NCI-H1694 treated with DMSO at 0.1 percent for 48 hours (cell line): ENCODE measurements at places on chromosomes 1 and 21.

DNA sequence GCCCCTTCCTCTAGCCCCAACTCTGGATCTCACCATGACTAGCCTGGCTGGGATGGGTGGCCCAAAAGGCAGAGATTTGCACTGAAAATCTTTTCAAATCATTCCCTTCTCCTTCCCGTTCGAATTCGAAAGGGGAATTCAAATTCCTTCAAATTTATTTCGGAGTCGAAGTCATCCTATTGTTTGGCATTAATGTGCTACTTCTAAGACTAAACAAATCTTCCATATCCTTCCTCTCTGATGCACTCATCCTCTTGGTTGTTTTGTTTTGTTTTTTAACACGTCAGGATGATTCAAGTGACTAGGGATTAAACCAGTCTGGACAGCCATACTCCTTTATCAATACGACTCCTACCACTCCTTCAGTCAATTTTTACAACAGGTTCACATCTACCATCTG lies 95.5 kb upstream of the SGIP1 start:
- DNase-seq = no peak

DNA sequence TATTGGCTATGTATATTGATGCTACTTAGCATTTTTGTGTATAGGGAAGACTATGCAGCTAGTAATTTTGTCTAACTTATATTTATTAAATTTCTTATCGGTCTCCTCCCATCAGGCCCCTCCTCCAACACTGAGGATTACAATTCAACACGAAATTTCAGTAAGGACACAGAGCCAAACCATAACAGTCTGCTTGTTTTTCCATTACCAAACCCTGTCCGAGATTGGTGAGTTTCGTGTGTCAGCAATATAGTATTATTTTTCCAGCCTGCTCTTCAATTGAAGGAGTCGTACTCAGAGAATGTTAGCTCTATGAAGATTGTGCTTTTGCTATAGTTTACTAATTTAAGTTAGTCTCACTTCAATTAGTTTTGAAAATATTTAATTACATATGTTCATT lies 1495.3 kb downstream of the MRPL39 start:
- DNase-seq = no peak

DNA sequence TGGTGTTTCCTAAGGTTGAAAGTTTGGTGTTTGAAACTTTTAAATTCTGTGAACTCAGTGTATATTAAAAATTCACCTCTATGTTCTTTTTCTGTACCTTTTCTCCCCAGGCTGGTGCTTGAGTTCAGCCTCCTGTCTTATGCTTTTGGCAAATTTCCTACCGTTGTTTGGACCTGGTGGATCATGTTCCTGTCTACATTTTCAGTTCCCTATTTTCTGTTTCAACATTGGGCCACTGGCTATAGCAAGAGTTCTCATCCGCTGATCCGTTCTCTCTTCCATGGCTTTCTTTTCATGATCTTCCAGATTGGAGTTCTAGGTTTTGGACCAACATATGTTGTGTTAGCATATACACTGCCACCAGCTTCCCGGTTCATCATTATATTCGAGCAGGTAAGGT lies 24.9 kb upstream of the AXDND1 start:
- no peak for DNase-seq

DNA sequence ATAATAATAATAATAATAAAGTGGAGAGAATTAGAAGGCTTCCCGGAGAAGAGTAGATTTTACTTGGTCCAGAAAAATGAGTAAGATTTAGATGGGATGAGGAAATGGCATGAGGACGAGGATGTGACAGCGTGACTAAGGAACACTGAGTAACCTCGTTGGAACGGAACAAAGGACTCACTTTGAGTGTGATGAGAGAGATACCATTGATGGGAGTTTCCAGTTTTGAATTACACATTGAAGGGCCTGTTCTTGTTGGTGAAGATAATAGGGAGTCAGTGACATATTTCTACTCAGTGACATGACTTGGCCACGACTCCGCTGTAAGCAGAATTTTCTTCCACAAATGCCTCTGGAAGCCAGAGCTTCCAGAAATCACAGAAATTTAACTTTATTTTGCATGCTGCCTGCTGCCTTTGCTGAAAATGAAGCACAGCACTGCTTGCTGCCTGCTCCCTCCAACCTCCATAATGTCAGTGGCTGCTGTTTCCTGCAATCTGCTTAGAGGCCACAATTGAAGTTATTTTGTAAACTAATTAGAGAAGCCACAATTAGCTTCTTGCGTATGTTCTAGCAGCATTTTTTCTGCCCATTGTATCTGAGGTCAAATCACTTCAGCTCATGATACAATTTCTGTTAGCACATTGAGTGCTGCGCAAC lies 33.7 kb upstream of the FBXO28 start:
- no peak for DNase-seq

DNA sequence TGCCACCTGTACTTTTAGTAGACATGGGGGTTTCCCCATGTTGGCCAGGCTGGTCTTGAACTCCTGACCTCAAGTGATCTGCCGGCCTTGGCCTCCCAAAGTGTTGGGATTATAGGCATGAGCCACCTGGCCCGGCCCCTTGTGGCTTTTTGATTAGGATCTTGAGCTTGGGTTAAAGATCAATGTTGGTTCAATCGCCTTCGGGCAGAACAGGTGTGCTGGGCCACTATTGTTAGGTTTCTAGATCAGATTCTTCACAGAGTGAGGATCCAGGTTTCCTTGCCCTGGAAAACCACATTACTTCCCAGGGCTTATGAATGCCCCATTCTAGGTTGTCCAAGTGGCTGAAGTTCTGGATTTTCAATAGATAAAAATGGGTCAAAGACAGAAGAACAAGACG lies 6.1 kb downstream of the ETV3 start:
- no peak for DNase-seq

DNA sequence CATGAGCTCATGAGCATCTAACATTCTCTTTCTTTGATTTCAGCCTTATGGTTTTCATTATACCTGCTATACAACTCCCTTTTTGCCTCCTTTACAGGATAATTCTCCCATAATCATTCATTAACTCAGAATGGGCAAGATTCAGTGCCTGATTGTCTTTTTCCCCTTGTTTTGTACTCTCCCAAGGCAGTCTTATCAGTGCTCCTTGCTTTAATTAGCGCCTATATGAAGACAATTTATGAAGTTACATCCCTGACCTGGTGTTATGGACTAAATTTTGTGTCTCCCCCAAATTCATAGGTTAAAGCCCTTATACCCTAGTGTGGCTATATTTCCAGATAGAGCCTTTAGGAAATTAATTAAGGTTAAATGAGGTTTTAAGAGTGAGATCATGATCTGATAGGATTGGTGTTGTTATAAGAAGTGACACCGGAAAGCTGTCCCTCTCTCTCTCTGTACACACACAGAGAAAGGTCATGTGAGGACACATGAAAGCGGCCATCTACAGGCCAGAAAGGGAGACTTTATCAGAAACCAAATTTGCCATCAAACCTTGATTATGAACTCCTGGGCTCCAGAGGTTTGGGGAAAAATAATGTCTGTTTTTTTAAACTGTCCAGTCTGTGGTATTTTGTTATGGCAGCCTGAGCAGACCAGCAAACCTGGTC lies 185.8 kb upstream of the CHODL start:
- no peak for DNase-seq

DNA sequence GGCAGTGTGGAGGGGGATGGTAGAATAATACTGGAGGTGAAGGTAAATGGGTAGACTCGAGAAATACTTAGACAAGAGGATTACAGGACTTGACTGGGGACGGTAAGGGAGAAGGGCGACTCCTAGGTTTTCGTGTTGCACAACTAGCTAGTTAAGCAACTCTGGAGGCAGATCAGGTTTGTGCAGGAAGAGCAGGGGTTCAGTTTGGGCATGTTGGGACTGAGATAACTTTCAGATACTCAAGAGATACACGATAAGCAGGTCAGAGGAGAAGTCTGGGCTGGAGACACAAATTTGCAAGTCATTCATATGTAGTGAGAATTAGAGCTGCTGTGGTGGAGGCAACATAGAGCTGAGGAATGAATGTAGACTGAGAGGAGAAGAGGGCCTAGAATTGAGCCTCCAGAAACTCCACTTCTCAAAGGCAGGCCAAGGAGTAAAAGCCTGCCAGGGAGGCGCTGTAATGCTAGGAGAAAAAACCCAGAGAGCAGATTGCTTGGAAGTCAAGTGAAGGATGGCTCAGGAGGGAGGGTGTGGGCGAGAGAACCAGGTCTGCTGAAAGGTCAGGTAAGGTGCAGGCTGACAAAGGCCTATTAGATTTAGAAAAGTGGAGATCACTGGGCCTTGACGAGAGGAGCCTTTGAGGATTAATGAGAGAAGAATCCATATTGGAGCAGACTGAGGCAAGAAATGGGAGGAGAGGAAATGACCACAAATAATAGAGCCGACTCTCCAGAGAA lies 20.8 kb downstream of the MAB21L3 start:
- DNase-seq = no peak

DNA sequence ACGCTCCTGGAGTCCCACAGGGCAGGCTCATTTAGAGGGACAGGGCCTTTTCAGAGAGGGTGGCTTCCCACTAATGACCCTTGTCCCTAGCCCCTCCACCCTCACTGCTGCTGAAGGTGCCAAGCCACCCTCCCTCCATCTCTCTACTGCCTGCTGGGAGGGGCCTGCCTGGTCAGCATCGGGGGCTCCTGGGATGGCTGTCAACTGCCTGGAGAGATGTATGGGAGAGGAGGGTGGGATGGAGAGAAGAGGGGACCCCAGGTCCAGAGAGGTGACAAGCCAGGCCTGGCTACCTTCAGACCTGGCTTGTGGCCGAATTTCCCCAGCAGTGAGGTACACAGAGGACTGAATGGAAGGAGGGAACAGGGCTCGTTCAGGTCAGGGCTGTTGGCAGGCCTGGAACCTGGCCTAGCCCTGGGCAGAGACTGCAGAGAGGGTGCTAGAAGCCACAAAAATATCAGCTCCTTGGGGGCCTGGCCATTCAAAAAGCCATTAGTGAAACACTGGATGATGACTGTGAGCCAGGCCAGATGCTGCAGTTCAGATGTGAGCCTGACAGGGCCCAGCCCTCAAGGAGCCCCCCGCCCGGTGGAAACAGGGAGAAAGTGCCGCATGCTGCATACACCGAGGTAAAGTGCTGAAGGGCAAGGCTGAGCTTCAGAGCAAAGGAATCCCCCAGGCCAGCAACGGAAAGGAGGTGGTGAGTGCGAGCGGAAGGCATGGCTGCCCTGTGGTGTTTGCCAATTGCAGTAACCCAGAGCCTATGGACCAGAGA lies 20.0 kb downstream of the MMEL1 start:
- no peak for DNase-seq
